ENCODE measurements at places on chromosomes 11 and 22. TPM values are rescaled to one million over a fixed set of nuclear protein-coding genes. Genes with fewer than 3 reads are reported as not detected.

OR4A16 gene
- not detected for total RNA-seq

FGF19 gene
- total RNA-seq: not detected

GRIA4 gene
- not detected for total RNA-seq

MAP6 gene
- 0.26 TPM for total RNA-seq

HSCB gene
- total RNA-seq: 14.9 TPM

PTPRCAP gene
- total RNA-seq: 0.51 TPM

CREBZF gene
- 20.9 TPM for total RNA-seq

UCP3 gene
- total RNA-seq: 0.38 TPM

OR52E2 gene
- total RNA-seq: not detected

MRGPRE gene
- not detected for total RNA-seq

PEX26 gene
- total RNA-seq: 13.6 TPM

OTOG gene
- total RNA-seq: not detected

OR56A3 gene
- not detected for total RNA-seq

NNMT gene
- 133 TPM for total RNA-seq

KRTAP5-10 gene
- total RNA-seq: not detected

MRE11 gene
- total RNA-seq: 9.6 TPM

UBQLNL gene
- not detected for total RNA-seq

APOL3 gene
- 218 TPM for total RNA-seq

PTPN5 gene
- not detected for total RNA-seq

CRYAB gene
- 0.13 TPM for total RNA-seq

C11orf42 gene
- total RNA-seq: not detected

SLC22A6 gene
- total RNA-seq: not detected

DEFB131B gene
- not detected for total RNA-seq

OR51E2 gene
- total RNA-seq: not detected

NEFH gene
- 0.13 TPM for total RNA-seq

RASSF7 gene
- total RNA-seq: 13.9 TPM

EHF gene
- not detected for total RNA-seq
